ENCODE measurements at places on chromosomes 16 and 17. TPM values are rescaled to one million over a fixed set of nuclear protein-coding genes. Genes with fewer than 3 reads are reported as not detected.

DNA sequence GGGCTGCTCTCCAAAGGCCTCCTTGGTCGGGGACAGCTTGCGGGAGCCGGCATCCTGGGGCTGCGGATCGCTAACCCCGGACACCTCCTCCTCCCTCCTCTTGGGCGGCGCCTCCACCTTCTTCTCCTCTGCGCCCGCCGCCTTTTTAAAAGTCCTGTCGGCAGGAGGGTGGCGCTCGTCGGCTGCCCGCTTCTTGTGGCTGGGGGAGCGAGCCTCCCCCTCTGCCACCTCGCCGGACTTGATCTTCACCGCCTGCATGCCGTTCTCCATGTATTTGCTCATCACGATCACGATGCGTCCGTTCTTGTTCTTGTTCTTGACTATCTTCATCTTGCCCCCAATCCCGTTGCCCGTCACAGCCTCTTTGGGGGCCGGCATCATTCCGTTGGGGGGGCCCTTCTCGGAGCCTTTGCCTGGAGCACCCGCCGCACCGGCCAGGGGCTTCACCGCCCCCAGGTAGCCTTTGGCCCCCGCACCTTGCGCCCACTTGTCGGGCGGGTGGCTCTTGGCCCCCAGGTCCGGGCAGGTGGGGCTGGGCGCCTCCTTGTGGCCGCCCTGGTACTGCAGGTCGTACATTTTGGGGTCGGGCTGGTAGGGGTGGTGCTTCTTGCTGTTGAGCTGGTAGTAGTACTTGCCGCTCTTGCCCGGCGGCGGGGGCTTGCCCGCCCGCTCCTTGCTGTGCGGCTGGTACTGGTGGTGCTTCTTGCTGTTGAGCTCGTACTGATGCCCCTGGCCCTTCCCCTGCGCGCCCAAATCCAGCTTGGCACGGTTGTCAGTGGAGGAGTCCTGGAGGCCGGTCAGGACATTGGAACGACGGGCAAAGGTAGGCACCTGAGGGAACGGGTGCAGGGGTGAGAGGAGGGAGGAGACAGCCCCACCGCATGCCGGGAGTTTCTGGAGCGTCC is 4.4 kb downstream of the CBX4 start:
- no peak for DNase-seq

GRCh38 chr16:21590796-21591195 is 8.6 kb upstream of the METTL9 start:
- DNase-seq: no peak

- DNase-seq: peak; percentile 50
These were observed 34.8 kb downstream of the CBFA2T3 start for GRCh38 chr16:88941913-88942909.

GRCh38 chr16:77555791-77556190 is 121.0 kb upstream of the ADAMTS18 start:
- no peak for DNase-seq

- no peak for DNase-seq
These were observed 8.2 kb downstream of the TPSG1 start for GRCh38 chr16:1216681-1217400.

- no peak for DNase-seq
These were observed 7.4 kb downstream of the CRISPLD2 start for GRCh38 chr16:84827131-84827574.

GRCh38 chr17:58282442-58282841 is 1.7 kb upstream of the MPO start:
- no peak for DNase-seq

- no peak for DNase-seq
These were observed 6.0 kb upstream of the EZH1 start for GRCh38 chr17:42750739-42751344.

- DNase-seq: no peak
These were observed 7.8 kb downstream of the HSD17B2 start for GRCh38 chr16:82042846-82043245.

DNA sequence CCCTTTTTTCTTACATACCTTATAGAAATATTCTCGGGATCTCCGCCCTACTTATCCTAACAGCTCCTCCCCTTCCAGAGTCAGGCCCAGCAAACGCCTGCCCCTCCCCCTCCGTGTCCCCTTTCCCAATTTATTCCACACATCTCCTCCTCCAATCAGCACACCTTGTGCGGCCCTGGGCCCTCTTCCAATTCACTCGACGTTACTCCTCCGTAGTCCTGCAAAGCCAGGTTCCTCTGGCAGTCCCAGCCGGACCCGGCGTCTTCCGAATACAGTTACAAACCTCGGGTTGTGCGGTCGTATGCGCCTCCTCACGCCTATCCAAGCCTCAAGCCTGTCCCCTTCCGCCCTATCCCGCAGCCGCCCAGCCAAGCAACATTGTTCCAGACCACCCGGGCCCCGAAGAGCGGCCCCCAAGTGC is 677 bp downstream of the CBX1 start:
- peak; percentile 78 for DNase-seq

DNA sequence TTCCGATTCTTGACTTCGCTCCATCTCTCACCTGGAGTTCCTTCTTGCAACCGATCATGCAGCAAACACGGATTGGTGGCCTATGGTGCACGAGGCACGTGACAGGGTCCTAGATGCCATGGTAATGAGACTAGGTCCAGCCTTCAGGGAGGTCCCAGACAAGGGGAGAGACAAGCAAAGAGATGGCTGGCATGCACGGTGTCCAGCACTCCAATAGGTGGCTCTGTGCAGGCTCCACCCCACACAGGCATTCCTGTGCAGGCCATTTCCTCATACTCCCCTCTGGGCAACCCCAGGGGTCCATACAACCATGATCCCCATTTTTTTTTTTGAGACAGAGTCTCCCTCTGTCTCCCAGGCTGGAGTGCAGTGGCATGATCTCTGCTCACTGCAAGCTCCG is 31.3 kb downstream of the WNT9B start:
- no peak for DNase-seq

- no peak for DNase-seq
These were observed 44.0 kb downstream of the SDK2 start for GRCh38 chr17:73600103-73600871.

DNA sequence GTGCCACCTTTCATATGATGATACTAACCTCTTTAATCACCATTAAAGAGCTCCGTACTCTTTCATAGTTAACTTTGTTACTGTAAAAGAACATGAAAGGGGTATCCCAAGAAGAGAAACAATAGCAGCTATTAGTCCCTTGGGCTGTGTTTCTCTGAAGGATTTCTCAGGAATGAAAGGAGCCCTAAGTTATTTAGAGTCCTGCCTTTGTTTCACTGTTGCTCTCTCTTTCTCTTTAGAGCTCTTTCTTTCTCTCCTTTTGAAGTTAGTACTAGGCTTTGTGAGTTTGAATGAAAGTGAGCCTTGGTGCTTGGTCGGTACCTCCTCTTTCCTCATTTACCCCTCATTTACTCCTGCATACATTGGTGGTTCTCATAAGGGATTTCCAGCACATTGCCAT is 20.5 kb upstream of the RASL10B start:
- no peak for DNase-seq

LGALS9 gene
- 7.4 TPM for total RNA-seq

ENPP7 gene
- total RNA-seq: 0.24 TPM

EPOP gene
- 19.4 TPM for total RNA-seq

TIMM22 gene
- 19.1 TPM for total RNA-seq
